ENCODE measurements at places on chromosomes 2 and 18.

GRCh38 chr2:196336207-196336606, 164.8 kb upstream of the STK17B start:
- no peak for DNase-seq

- no peak for DNase-seq
Observed at GRCh38 chr2:11416186-11416585, 49.8 kb downstream of the E2F6 start.

DNA sequence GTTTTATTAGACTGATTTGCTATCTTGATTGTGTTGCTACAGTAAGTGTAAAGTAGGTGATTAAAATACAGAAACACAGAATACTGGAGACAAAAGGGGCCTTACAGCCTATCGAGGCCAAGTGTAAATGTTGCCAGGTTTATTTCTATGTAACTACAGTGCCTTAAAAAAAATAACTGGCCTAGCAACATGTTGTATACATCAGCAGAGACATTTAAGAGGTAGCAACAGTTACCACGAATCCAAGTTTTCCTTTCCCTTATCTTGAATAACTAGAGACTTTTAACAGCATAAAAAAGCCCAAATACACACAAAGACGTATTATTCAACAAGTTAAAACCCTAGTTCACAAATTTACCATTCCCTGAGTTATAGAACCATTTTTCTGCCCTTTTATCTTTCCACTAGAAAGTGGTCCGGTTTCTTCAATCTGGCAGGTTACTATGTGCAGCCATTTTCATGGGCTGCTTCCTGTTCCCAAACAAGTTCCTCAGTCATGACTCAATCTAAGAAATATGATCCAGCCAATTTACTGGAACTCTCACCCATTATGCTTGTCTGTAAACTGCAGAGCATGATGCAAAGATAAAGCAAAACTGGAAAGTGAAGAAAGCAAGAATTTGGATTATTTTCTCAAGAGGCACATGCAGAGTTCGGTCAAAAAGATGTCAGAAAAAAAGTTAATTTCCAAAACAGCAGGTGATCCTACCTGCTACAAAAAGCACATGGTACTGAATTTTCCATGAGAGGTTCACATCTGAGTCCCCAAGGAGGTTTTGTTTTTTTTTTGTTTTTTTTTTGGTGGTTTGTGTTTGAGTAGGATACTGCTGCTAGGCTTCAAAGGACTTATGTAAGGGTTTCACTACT, 22.2 kb downstream of the NFE2L2 start:
- no peak for DNase-seq

DNA sequence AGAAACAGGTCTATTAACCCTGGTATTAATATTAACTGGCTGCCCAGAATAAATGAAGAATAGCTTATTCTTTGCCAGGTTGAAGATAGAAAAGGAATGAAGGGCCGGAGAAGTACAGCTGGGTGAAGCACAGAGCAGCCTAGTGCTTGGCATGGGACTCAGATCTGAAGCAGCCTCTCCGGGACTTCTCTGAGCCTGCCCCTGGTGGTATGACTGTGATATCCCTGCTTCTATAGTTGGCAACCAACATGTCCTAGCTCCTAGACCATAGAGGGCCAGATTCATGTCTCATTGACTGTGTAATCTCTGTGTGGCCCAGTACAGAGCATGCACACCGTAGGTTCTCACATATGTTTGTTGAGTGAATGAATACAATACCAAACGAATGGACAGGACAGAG, 107.8 kb downstream of the MSH2 start:
- DNase-seq: no peak

DNA sequence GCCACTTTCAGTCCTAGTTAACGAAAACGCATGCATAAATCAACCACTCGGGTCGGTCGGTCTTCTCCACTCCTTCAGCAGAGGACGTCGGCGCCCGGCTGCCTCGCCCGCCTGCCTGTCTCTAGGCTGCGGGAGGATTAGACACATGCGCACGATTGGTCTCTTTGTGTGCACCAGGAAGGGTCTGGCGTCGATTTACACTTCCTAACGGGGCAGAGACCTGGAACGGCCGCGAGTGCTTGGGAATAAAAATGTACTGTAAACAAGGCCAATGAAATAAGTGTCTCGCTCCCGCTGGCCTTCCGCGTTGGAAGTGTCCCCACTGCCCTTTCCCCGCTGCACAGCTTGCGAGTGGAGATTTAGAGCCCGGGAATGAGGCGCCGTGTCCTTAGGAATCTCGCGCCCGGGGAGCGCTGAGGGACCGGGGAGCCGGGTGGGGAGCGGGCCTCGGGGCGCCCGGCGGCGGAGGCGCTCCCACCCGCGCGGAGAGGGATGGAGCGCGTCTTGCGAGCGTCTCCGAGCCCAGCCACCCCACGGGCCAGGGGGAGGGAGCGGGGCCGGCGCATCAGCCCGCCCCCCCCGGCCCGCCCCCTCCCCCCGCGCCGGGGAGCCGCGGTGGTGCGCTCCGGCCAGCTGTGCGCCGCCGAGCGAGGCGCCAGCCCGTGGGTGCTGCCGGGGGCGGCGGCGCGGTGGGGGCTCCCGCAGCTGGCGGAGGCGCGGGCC, at the start of gene DOK6:
Gene DOK6, plus strand, starts transcription at position 636 of the 723 bp plus-strand sequence.
- DNase-seq: no peak

GRCh38 chr2:41736586-41736985, 311.2 kb upstream of the PKDCC start:
- DNase-seq: no peak

GRCh38 chr18:36399055-36399454, 101.5 kb downstream of the FHOD3 start:
- DNase-seq: no peak

DNA sequence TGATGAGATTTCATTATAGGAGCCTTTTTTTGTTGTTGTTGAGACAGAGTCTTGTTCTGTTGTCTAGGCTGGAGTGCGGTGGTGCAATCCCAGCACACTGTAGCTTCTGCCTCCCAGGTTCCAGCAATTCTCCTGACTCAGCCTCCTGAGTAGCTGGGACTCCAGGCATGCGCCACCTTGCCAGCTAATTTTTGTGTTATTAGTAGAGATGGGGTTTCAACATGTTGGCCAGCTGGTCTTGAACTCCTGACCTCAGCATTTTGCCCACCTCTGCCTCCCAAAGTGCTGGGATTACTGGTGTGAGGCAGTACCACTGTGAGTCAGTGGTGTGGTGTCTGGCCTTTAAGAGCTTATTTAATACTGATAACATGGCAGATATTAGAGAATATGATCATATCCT, 60.1 kb downstream of the MOB4 start:
- DNase-seq: no peak

DNA sequence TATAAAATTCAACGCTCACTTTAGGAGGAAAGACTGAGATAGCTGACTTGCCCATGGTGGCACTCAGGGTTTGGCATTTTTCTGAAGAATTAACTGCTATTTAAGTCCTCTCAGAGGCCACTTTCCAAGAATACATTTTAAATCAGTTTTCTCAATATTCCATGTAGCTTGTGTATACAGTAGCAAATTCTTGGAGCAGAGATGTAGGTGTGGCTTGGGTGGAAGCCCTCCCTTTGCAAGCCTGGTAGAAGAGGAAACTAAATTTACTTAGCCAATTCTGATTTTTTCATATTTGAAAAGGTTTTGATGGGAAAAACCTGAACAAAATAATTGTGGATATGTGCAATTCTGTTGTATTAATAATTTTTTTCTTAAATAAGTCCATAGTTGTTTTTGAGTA, 14.0 kb upstream of the ITGAV start:
- no peak for DNase-seq

DNA sequence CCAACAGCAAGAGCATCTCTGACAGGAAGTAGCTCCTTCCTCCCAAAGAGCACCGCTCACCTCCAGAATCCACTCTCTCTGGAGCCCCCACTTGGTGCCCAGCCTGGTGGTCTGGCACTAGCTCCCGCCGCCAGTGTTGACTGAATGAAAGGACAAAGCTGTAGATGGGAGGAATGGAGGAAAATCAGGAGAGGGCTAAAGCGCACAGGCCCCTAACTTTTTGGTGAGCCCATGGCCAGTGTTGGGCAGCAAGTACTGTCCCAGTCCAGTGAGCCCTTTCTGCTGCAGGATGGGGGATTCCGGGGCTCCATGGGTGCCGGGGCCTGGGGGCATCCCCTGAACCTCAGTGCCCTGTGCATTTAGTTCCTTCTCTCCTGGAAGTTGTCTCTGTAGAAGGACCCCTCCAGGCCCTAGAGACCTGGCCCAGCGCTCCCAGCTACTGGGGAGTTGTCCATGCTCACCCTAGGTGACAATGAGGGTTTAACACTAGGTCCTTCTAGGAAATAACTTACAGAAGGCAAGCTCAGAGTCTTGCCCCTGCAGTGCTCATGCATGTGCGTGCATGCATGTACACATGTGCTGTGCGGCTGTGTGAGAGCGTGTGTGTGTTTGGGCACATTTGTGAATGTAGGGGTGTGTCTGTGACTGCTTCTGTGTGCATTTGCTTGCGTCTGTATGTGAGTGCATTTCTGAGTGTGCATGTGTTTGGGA, 33.6 kb downstream of the GLI2 start:
- no peak for DNase-seq

DNA sequence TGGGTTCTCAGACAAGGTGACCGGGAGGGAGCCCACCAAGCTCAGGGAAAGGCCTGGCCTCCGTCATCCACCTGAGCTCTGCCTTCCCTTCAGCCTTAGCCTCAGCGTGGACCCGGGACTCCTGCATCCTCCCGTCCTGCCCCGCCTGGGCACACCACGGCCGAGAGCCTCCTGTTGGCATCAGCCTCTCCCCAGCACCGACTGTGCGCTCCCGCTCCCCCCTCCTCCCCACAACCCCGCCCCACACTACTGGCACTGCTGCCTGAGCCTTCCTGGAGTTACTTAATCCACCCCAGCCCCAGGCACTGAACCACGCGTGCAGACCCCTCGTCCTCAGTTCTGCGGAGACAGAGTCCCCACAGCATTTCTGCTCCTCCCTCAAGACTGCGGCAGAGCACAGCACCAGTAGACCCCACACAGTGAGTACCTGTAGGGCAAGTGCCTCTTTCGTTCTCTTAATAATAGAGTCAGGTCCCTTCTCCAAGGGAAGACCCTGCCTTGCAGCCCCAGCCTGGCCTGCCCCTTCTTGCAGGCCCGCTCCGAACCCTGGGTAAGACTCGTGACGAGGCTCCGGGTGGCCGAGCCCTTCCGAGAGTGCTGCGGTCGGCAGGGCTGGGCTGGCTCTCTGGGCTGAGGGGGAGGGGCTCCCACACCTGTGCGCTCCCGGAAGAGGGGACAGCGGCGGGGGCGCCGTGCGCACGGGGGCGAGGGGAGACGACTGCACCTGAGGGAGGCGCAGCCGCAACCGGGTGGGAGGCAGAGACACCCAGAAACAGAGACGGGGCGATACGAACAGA, at the start of gene AMER3:
Gene AMER3, plus strand, starts transcription at position 285 of the 797 bp plus-strand sequence. CDS start 6,533 bp downstream, outside the sequence.
- no peak for DNase-seq

DNA sequence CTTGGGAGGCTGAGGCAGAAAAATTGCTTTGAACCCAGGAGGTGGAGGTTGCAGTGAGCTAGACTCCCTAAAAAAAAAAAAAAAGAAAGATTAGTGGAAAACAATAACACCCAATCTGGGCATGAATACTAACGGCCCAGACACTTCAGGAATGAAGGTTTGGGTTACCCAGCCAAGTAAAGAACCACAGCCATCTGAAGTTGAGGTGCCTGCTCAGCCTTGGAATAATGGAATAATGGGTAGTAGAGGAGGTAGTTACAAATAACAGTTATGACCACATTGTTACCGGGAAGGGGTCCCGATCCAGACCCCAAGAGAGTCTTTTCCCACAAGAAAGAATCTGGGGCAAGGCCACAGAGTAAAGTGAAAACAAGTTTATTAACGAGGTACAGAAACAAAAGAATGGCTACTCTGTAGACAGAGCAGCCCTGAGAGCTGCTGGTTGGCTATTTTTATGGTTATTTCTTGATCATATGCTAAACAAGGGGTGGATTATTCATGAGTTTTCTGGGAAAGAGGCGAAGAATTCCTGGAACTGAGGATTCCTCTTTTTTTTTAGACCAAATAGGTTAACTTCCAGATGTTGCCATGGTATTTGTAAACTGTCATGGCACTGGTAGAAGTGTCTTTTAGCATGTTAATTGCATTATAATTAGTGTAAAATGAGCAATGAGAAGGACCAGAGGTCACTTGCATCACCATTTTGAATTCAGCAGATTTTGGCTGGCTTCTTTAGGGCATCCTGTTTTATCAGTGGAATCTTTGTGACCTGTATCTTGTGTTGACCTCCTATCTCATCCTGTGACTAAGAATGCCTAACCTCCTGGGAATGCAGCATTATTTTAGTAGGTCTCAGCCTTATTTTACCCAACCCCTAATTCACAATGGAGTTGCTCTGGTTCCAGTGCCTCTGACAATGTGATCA, 96.2 kb upstream of the HAAO start:
- no peak for DNase-seq

DNA sequence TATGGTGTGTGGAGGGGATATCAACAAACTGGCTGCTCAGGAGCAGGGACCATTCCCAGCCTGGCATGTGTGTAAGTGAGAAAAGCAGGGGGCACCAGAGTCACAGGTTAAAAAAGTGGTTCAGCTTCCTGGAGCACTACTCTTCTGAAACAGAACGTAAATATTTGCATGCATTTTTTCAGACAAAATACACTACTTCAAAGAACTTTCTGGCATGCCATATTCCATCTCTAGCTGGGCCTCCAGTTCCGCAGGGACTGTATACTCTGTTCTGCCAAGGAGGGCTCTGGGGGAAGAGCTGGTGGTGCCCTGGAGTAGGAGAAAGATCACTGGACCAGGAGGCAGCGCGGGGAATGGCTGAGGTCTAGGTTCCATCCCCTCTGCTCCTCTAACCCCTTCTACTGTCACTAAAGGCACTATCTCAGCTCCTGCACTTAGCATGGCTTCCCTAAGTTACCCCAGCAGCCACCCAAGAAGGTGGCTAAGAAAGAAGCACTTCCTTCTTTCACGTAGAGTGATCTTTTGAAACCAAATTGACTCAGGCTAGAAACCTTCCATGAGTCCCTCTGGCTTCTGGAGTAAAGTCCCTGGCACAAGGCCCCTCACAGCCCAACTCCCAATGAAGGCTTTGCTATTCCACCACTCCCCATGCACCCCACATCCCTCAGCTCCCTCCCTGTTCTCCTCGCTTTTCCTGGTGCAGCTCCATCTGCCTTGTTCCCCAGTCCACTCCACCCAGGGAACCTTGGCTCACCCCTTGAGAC, 57.6 kb upstream of the CABLES1 start:
- no peak for DNase-seq

GRCh38 chr2:134725876-134726275, 7.1 kb upstream of the TMEM163 start:
- no peak for DNase-seq

DNA sequence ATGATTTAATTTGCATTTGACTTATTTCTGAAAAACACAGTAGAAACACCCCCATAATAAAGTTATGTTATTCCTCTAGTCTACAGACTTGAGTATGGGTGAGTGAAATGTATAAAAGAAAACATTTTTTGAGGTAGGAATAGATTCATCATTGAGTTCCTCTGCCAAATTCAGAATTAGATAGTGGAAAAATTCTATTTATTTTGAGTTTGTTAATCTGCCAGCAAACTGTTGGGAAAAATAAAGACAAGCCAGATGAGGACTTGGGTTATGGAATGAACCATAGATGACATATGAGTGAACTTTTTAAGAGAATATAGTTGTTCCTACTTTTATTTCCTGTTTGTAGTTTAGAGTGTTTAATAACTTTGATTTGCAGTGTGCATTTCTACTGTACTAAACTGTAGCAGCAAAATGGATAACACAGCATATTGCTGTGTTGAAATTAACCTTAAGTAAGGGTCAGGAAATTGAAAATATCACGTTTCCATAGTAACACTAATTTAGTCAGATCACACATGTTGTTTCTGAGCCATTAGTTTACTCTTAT, 35.6 kb upstream of the PNPT1 start:
- DNase-seq: no peak
